HCT116 (cell line): ENCODE measurements at places on chromosomes 11 and 22.

- no peak for DNase-seq
Observed at GRCh38 chr22:50302564-50302963, 4.9 kb downstream of the PLXNB2 start.

DNA sequence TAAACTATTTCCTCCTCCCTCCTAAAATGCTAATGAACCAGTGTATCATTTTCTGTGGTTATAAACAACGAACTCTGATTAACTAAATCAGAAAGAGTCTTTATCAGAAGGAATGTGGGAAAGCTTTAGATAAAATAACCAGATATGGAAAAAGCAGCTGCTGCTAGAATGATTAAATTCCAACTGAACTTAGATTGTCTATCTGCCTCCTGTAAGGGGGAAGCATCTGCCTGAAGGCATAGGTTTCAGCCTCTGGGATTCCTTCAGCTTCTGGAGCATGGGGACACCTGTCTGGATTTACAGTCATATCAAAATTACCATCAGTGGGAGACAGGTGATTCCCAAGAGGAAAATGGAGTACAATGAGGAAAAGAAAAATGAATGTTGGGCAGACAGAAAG lies 1095.5 kb upstream of the CCDC90B start:
- no peak for DNase-seq

- DNase-seq = no peak
Observed at GRCh38 chr11:134369656-134370525, 38.1 kb downstream of the GLB1L2 start.

DNA sequence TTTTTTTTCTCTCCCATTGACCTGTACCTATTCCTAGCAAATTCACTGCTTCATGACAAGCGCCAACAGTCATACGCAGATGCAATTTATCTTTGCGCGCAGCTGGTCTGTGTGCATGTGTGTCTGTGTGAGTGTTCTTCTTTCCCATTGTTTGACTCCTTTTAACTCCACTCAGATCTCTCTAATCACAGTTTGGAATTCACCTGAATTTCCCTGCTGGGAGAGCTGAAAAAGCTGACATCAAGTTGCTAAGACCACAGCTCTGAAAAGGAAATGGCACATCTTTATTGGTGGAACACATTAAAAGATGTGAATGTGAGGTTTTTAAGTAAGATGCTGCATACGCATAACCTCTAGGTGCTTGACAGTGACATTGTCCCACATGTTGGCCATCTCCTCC lies 187.4 kb upstream of the MTMR2 start:
- DNase-seq = no peak

- DNase-seq = no peak
Observed at GRCh38 chr11:128933481-128934178, 9.0 kb downstream of the TP53AIP1 start.

DNA sequence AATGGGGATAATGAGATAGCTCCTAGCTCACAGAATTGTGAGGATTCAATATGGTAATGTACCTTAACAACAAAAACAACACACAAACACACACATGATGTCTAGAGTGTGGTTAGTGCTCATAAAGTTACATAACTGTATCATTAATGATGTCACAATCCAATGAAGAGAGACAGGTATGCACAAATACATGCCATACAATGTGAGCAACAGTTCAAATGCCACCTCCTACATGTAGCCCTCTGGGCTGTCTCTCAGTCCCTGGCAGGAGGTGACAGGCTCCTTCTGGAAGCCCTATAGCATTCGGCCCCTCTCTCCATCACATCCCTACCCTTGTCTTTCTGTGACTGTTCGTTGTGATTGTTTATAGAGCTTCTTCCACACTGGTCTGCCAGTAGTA lies 8.3 kb upstream of the MICALL1 start:
- DNase-seq = no peak

DNA sequence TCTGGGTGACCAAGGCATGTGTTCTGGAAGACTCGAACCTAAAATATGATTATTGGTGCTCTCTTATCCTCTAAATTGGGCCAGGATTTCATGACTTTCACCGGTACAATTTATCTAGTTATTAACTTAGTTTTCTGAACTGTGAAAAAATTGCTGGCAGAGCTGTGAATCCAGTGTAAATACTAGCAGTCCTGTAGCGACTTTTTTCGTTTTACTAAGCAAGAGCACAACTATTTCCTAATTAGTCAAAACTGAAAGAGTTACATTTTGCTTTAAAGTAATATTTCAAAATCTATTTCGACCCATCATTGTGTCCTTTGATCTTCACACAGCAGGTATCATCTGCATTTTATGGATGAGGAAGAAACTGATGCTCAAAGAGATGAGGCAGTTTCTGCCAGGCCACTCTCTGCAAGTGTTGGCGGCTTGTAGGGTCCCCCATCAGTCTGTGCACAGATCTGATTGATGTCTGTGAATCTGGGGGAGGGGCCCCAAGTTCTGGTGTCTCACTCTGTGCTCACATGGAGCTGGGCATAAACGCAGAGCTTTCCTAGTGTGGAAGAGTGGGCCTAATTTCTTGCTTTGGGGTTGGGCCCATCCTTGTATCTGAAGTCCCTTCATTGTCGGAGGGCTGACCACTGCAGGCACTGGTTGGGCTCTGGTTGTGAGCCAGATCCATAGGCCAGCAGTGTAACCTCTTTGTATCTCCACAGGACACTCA lies 1.4 kb upstream of the TRMT2A start:
- no peak for DNase-seq

- DNase-seq = no peak
Observed at GRCh38 chr11:5923427-5923776, 18.6 kb upstream of the OR56A3 start.

GRCh38 chr11:71565263-71565662 lies at the start of gene KRTAP5-10:
Gene KRTAP5-10, plus strand, starts transcription at chr11:71565563. Its CDS starts 25 bp downstream, at chr11:71565588.
- no peak for DNase-seq

- DNase-seq = no peak
Observed at GRCh38 chr22:38082986-38083710, 836 bp downstream of the SLC16A8 start.

- DNase-seq = no peak
Observed at GRCh38 chr11:102240502-102240901, 76.8 kb upstream of the BIRC3 start.

DNA sequence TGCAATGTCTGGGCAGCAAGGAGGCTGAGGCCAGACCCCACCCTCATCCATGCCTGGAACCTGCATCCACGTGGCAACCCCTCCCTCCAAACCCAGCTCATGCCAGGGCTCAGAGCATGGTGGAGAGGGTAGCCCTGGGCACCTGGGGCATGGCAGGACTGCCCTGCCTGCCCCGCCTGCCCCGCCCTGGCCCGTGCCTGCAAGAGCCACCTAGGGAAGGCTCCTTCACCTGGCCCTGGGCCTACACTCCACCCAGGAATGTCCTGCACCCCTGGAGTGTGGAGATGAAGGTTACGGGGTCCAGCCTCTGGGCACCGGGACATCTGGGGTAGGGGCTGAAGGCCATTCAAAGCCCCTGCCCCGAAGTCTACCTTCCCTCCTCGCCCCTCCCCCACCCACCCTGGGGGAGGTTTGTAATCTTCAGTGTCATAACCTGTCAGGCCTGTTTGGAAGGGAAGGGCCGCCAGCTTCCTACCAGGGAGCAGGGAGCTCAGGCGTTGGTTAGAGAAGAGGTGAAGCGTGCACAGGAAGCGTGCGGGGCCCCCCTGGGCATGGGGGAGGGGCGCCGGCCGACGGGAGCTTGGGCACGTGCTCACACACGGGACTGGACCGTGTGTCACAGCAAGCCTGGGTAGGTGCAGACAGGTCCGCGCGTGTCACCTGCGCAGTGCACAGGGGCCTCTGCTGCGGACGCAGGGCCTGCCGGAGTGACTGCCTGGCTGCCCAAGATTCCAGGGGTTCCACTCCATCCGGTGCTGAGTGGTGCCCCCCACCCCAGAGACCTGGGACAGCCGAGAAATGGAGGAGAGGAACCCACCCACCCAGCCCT lies 30.7 kb upstream of the TH start:
- no peak for DNase-seq

- DNase-seq = no peak
Observed at GRCh38 chr22:43526946-43527345, 115.1 kb downstream of the MPPED1 start.

DNA sequence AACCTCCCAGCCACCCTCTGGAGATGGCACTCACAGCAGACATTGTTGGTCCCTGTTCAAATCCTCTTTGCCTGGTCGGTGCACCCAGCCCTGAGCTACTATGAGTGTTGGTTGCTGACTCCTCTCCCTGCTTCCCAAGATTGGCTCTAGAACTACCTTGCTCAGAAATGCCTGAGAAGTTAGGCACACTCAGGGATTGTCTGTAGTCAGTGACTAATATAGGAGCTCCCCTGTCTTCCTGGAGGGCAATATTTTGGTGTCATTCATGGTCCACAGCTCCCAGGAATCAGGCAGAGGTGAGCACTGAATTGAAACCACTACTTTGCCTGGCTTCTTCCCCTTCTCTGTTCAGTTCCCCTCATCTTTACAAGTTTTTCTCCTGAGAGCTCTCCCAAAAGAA lies 325.9 kb downstream of the MIAT start:
- DNase-seq = no peak

DNA sequence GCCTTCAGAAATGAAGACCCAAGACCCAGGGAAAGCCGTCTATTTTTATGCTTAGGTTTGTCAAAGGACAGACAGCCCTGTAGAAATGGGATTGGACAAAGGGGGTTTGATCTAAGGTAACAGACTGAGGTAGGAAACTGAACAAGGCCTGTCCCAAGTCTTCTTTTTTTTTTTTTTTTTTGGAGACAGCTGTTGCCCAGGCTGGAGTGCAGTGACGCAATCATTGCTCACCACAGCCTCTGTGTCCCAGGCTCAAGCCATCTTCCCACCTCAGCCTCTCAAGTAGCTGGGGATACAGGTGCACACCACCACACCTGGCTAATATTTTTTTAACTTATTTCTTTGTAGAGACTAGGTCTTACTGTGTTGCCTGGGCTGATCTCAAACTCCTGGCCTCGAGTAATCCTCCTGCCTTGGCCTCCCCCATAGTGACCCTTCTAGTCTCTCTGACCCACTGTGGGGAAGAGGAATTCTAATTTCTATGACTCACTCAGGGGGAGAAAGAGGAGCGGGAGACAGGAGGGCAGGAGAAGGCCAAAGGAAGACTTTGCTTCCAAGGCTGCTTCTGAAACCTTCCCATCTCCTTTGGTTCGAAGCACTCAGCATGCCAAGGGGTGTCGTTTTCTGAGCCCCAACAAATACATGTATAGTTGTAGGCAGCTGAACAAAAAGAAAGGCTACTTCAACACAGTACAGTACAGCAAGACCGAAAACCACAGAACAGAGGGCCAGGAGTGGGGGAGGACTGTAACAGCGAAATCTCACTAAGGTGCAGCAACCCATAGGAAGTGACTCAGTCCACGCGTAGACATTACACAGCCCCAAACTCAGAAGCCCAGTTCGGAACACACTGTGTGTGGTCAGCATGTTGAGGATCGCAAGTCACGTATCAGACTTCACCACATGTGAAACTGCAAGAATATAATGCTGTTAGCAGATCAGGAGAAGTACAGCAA lies 872 bp downstream of the TMA7B start:
- no peak for DNase-seq

DNA sequence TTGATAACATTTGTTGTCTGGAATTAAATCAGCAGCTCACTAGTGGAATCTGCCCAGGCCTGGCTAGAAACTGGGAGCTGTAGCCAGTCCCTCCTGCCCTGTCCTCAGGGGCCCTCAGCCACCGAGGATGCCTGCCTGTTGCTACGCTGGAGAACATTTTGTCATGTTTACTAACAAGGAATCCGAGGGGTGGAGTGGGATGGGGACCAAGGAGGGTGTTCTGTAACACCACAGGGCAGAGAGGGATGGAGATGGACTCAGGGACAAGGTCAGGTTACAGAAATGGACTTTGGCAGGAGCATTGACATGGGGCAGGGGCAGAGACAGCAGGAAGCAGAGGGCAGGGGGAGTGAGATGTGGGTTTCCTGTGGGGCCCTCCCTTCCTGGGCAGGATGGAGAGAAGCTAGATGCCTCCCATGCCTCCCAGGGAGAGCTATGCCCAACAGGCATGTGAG lies 45.8 kb upstream of the AMPD3 start:
- DNase-seq = no peak

GRCh38 chr11:14373941-14374646 lies 15.1 kb upstream of the RRAS2 start:
- no peak for DNase-seq

- no peak for DNase-seq
Observed at GRCh38 chr22:46002757-46003270, 25.9 kb upstream of the WNT7B start.

DNA sequence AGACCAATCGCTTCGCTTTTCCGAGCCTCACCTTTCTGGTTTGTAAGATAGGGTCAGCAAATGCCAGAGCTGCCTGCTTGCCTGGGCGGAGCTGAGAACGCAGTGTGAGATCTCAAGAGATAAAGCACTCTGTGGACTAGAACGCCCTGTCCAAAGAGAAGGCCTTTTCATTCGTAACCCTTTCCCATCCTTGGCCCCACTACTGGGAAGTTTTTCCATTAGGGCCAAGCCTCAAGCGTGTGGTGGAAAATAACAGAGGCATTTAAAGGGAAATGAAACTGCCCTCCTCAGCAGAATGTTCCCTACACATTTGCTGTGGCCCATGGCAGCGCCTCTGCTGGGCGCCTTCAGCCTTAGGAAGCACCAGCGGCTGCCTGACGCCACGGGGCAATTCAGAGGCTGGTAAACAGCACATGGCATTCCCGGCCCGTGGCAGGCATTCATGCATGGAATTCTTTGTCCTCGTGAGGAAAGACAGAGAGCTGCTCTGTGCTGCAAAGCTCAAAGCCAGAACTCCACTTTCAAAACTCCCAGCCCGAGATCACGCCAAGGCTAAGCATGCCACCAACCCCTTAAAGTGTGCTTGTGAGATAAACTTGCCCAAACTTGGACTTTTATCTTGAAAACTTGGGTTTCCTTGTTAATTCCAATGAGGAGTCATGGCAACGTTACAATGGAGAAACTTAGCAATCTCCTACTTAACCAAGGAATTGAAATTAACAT lies 38.1 kb downstream of the AHNAK start:
- DNase-seq = peak; percentile 39

DNA sequence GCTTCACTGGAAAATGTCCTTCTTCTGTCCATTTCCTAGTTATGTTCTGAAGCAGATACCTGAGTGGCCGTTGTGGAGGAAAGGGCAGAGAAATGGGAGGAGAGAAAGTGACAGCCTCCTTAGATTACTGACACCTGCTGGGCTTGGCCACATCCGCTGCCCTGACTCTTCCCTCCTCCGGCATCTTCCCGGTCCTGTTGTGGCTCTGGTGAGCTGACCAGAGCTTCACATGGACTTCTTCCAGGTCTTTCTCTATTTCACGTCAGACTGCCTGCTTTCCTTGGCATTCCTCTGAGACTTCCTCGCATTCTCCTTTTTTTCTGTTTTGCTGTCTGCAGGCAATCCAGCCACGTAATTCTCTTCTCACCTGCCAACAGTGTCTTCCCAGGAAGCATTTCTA lies 138.7 kb upstream of the E2F8 start:
- DNase-seq = no peak

GRCh38 chr11:69173925-69174581 lies 18.3 kb downstream of the SMIM38 start:
- no peak for DNase-seq

- DNase-seq = no peak
Observed at GRCh38 chr11:7599209-7599608, 74.1 kb downstream of the CYB5R2 start.

- DNase-seq = no peak
Observed at GRCh38 chr11:128964463-128964930, 21.8 kb upstream of the TP53AIP1 start.
